ENCODE measurements at places on chromosomes 6 and 20. TPM values are rescaled to one million over a fixed set of nuclear protein-coding genes. Genes with fewer than 3 reads are reported as not detected.

PRSS16 gene
- total RNA-seq: not detected

ATP9A gene
- 26.3 TPM for total RNA-seq

SHLD1 gene
- 1.6 TPM for total RNA-seq

EEF1A2 gene
- not detected for total RNA-seq

KIAA1755 gene
- total RNA-seq: 2.0 TPM

IP6K3 gene
- not detected for total RNA-seq

FHL5 gene
- total RNA-seq: not detected

NRN1 gene
- 142 TPM for total RNA-seq

BPIFB4 gene
- not detected for total RNA-seq

FOXS1 gene
- total RNA-seq: not detected

IBTK gene
- total RNA-seq: 81.0 TPM

CDSN gene
- total RNA-seq: not detected

TINAG gene
- 0.13 TPM for total RNA-seq

NMBR gene
- total RNA-seq: not detected

FILIP1 gene
- total RNA-seq: 2.0 TPM

C4B gene
- 2.4 TPM for total RNA-seq

CENPQ gene
- 3.5 TPM for total RNA-seq

LRRN4 gene
- total RNA-seq: under 0.01 TPM
